ENCODE measurements at places on chromosomes 11 and 22. TPM values are rescaled to one million over a fixed set of nuclear protein-coding genes. Genes with fewer than 3 reads are reported as not detected.

Gene MMP27
- not detected for total RNA-seq

Gene OR10A2
- not detected for total RNA-seq

GRCh38 chr11:132123449-132123848, 753.0 kb downstream of the NTM start:
- no peak overlapping the region for H3K27ac ChIP-seq
- H3K27me3 ChIP-seq = no peaks in the 10 kb centered on the region
- no peak for DNase-seq
- no peaks in the 10 kb centered on the region for H3K36me3 ChIP-seq
- H3K4me3 ChIP-seq = no peak overlapping the region

Gene CXCR5
- not detected for total RNA-seq

GRCh38 chr11:103453126-103453525, 343.9 kb downstream of the DYNC2H1 start:
- H3K27ac ChIP-seq = no peak overlapping the region
- DNase-seq = no peak
- H3K4me3 ChIP-seq = no peak overlapping the region
- H3K36me3 ChIP-seq = no peaks in the 10 kb centered on the region
- no peaks in the 10 kb centered on the region for H3K27me3 ChIP-seq

GRCh38 chr11:72135891-72136683, 562 bp downstream of the FOLR3 start:
- no peak overlapping the region for H3K4me3 ChIP-seq
- no peak overlapping the region for H3K27ac ChIP-seq
- H3K4me1 ChIP-seq = no peaks in the 10 kb centered on the region
- H3K36me3 ChIP-seq = no peaks in the 10 kb centered on the region

GRCh38 chr11:77418155-77418970, 55.5 kb downstream of the PAK1 start:
- no peak for DNase-seq
- H3K27me3 ChIP-seq = no peaks in the 10 kb centered on the region
- peak overlapping the region; percentile 12 for H3K27ac ChIP-seq
- no peaks in the 10 kb centered on the region for H3K36me3 ChIP-seq
- H3K4me1 ChIP-seq = no peaks in the 10 kb centered on the region
- H3K4me3 ChIP-seq = no peak overlapping the region

DNA sequence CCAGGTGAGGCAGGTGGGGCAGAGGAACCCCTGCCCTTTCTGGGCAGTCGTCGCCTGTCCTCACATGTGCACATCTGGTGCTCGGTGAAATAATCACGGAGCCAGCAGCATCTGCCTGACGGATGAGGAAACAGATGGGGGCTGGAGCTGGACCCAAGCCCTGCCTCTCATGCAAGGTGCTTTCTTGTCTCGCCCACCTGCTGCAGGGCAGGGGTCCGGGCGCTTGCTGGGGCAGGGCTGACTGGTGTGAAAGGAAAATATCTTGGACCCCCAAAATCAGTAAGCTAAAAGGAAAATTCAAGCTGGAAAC, 3.3 kb downstream of the ALDH3B2 start:
- H3K4me1 ChIP-seq = no peaks in the 10 kb centered on the region
- peaks cover 14% of the 10 kb centered on the region for H3K27me3 ChIP-seq
- no peak for DNase-seq
- no peak overlapping the region for H3K27ac ChIP-seq
- no peaks in the 10 kb centered on the region for H3K36me3 ChIP-seq

DNA sequence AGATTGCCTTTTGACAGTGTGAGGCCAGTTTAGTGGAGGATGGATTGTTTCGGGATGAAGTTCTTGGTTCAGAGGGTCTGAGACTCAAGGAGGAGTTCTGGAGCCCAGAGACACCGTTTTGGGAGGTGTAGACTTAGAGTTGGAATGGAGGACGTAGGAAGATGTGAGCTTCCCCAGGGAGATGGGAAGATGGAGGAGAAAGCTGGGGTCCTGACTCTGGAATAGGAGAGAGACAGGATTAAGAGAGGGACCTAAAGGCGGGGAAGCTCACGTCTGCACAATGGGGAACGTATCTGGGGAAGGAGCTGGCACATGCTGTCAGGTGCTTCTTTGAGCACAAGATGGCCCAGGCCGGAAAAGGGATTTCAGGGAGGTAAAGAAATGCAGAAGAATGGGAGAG, 71.3 kb upstream of the CLDN5 start:
- no peak overlapping the region for H3K4me3 ChIP-seq
- no peaks in the 10 kb centered on the region for H3K4me1 ChIP-seq
- H3K27ac ChIP-seq = no peak overlapping the region
- DNase-seq = no peak
- no peaks in the 10 kb centered on the region for H3K36me3 ChIP-seq

Data from heart left ventricle (tissue), 16 donors.